ENCODE measurements at places on chromosomes 7 and 10.

DNA sequence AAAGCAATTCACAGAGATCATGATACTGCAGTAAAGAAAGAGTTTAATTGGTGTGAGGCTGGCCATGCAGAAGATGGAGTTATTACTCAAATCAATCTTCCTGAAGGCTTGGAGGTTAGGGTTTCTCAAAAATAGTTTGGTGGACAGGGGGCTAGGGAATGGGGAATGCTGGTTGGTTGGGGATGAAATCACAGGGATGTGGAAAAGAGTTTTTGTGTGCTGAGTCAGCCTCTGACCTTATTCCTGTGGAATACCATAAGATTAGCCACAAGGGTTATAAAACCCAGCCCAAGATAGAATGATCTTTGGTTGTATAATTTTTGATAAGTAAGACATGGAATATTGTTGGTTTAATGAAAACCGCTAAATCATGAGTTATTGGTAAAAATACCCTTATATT is 764.3 kb downstream of the TYW1 start:
- DNase-seq: no peak

DNA sequence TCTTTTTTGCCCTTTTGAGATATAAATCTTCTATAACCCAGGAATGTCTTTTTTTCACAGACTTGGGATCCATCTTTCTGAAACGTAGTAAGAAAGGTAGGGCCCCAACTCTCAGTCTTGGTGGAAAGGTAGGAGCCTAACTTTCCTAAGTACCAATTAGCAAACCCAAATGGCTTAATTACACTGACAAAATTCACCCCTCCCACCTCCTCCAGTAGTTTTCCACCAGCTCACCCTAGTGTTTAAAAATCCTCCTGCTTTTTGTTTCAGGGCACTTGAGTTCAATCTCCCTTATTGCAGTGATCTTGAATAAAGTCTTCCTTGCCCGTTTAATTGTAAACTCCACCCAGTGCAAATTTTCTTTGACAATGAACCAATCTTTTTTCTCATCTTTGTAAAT is 600.0 kb downstream of the PHTF2 start:
- DNase-seq: no peak

- DNase-seq: no peak
Observed at GRCh38 chr10:121774813-121775212, 153.0 kb downstream of the ATE1 start.

DNA sequence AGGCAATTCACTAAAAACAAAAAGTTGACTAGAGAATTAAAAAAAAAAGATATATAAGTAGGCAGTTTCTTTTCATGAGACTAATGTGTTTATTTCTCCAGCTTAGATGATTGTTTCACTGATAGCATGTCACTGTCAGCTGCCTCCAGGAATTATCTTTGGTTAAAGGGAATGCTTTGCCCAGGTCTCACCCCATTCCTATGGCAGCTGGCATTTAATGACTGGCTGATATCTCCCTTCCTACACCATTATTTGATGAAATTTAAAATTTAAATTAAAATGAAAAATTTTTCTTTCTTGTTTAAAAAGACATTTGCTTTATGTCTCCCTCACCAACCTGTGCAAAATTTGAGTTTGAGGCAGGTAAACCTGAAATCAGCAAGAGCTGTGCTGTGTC is 214.5 kb upstream of the PRSS1 start:
- no peak for DNase-seq

DNA sequence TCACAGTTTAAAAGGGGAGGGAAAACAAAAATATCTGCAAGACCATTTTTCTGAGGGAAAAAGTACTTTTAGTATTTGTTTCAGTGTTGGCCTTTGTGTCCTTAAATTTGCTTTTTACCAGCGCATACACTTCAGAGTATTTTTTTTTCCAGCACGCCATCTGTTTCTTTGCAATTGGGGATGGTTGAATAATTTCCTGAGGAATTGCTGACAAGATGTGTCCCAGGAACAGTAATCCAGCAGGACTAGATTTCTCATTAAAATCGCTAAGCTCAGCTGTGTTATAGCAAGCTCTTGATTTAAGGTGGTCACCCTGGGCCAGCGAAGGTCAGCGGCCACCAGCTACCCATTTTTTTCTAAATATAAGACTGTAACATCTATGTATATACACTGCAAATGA is 156.9 kb upstream of the RHOBTB1 start:
- DNase-seq: no peak

- no peak for DNase-seq
Observed at GRCh38 chr7:132066761-132067171, 509.5 kb downstream of the PLXNA4 start.

- no peak for DNase-seq
Observed at GRCh38 chr10:72622271-72622670, 3.6 kb downstream of the MICU1 start.

DNA sequence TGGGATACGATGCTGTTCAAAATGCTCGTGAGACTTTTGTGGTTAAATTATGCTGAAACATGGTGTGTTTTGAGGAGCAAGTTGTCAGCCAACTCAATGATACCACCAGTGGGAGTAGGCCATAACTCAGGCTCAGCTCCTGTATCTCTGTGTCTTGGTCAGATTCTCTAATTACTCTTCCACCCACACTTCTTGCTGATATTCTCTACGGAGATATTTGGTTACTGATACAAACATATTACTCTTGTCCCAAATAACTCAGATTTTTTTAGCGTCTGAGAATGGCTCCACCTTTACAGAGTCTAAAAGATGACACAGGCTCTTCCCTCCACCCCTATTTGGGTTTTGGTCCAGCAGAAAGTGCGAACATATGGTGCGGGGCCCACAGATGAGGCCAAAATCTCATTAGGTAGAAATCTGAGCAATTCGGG is 168.9 kb downstream of the PKD1L1 start:
- no peak for DNase-seq

DNA sequence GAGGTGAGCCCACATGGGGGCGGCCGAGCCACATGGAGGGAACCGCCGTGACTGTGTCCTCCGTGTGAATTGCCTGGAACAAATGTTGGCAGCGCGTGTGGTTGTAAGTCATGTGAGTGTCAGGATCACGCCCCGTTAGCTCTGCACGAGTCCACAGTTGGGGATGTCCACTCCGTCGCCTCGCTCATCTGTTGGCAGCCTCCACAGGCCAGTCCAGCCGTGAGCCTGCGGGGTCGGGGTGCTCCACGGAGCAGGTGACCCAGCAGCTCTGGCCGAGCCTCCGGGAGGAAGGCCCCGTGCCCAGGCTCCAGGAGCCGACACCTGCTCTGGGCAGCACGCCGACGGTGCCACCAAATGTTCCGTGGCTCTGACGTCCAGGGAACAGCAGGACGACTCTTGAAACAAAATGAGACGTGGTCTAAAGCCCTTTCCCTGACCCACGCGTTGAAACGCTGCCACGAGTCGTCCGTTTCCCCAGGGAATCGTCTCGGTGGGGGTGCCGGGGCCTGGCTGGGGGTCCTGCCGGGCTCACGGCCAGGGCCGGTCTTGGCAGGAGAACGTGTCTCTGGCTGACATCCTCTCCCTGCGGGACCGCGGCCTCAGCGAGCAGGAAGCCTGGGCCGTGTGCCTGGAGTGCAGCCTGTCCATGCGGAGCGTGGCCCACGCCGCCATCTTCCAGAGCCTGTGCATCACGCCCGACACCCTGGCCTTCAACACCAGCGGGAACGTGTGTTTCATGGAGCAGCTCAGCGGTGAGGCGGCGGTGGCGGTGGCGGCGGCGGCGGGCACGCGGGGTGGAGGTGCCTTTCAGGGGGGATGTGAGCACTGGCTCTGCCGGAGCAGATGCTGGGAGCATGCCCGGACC is 7.0 kb downstream of the KNDC1 start:
- DNase-seq: no peak

DNA sequence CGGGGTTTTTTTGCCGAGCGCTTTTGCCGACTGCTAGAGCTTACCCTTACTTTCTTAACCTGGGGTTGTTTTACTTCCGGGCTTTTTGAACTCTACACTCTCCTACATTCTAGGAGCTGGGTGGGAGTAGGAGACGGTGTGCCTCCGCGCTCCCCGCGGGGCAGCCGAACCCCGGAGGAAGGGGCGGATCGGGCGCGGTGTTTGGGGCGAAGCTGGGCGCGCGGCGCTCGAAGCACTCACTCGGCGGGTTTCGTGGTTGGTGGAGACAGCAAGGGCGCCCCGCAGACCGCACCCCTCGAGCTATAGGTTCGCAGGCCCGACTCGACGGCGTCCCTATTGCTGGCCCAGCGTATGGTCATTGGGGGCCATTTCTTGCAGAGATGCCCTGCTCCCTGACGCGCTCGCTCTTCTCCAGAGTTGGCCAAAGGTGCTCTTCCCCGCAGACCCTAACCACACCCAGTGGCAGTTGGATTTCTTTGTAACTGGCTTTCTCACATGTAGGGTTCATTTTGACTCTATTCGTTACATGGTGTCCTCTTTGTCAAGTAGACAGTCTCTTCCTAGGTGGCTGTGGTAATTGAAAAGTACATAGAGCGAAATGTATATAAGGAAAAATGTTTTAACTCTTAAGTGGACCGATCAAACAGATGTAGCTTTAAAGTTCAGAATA is 364 bp downstream of the ZNF518A start:
- peak; percentile 93 for DNase-seq

GRCh38 chr7:92763636-92764423 is 72.5 kb downstream of the CDK6 start:
- no peak for DNase-seq

- DNase-seq: no peak
Observed at GRCh38 chr7:40306596-40306995, 171.8 kb downstream of the SUGCT start.

DNA sequence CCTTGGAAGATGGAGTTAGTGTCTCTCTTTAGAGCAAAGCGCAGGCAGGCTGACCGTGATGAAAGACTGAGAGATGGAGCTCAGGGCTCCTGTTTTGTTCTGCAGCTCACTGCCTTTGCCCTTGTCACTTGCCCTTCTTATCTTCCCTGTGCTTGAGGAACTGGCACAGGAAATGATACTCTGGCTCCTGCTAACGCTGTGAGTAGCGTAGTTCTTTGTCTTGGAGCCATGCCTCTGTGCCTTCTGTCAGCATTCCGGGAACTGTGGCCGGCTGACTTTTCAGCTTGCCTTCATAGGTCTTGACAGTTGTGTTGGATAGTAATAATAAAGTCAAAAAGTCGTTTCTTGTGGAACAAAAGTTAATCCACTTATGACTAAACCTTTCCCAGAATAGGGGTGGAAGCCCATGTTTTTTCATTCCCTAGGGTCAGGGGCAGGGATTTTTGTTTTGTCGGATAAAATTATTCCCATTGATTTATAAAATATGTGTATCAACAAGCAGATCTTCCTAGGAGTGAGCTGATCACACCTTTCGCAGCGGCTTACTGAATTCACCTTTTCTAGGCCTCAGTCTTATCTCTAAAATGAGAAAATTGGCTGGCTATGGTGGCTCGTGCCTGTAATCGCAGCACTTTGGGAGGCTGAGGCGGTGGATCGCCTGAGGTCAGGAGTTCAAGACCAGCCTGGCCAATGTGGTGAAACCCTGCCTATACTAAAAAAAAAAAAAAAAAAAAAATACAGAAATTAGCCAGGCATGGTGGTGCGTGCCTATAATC is 16.6 kb upstream of the TMEM236 start:
- no peak for DNase-seq

DNA sequence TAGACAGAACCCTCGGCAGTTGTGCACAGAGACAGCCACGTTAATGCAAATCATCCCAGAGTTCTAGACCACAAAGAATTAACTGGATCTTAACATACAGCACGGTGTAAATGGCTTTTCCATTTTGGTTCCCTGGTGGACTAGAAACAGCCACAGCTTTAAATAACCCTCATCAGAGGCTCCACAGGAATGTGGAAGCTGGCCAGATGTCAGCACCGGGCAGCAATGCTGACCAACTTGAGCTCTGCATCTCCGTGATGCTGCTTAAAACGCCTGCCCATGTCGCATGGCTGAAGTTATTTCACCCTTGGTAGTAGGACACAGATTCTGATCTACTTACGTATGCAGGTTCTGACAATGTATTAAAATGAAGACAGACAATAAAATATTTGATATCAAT is 24.5 kb downstream of the RSU1 start:
- no peak for DNase-seq
